ENCODE measurements at places on chromosomes 3 and 15.

- DNase-seq: no peak
Observed at GRCh38 chr3:128054367-128054766, 2.1 kb downstream of the SEC61A1 start.

- no peak for DNase-seq
Observed at GRCh38 chr3:130828948-130829947, 64.6 kb upstream of the ATP2C1 start.

- no peak for DNase-seq
Observed at GRCh38 chr15:27723821-27724220, 375.3 kb downstream of the OCA2 start.

- no peak for DNase-seq
Observed at GRCh38 chr15:39661776-39662175, 80.9 kb downstream of the THBS1 start.

- DNase-seq: no peak
Observed at GRCh38 chr3:197835509-197835908, 44.5 kb downstream of the LRCH3 start.

DNA sequence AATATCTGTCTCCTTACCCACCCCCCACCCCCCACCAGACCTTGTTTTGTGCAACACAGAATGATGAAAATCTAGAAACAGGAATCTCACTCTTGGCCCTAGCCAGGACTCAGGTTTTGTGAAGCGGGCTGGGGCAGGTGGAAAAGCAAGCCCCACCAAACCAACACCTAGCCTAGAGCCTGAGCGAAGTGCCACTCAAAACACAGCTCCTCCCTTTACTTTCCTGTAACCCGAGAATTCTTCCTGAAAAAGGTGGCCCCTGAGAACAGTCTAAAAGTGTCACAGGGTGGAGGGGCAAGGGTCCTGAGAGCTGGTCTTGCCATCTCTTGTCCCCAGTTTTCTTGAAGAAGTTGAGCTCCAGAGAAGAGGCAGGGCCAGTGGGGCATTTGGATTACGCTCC, 17.4 kb upstream of the RPUSD3 start:
- no peak for DNase-seq

GRCh38 chr3:41581700-41582099, 380.2 kb downstream of the ULK4 start:
- no peak for DNase-seq

- no peak for DNase-seq
Observed at GRCh38 chr15:39556461-39556860, 24.4 kb upstream of the THBS1 start.

DNA sequence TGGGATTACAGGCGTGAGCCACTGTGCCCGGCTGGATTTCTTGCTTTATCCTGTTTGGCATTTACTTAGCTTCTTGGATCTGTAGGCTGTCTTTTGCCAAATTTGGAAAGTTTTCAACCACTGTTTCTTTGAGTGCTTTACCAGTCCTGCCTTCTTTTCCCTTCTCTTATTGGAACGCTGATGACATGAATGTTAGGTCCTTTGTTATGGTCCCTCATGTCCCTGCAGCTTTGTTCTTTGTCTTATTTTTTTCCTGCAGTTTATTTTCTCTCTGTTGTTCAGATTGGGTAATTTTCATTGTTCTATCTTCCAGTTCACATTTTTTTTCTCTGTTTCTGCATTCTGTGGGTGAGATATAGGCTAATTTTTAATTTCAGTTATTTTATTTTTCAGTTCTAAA, 25.0 kb downstream of the SH3GL3 start:
- no peak for DNase-seq

- peak; percentile 82 for DNase-seq
Observed at GRCh38 chr15:93929375-93930094, 301.8 kb upstream of the MCTP2 start.

GRCh38 chr15:99239545-99240198, 9.7 kb downstream of the TTC23 start:
- no peak for DNase-seq

GRCh38 chr3:48962939-48963338, 27.1 kb upstream of the P4HTM start:
- no peak for DNase-seq

- DNase-seq: no peak
Observed at GRCh38 chr3:125289429-125289981, 77.0 kb upstream of the SLC12A8 start.
